ENCODE measurements at places on chromosomes 6 and 20.

DNA sequence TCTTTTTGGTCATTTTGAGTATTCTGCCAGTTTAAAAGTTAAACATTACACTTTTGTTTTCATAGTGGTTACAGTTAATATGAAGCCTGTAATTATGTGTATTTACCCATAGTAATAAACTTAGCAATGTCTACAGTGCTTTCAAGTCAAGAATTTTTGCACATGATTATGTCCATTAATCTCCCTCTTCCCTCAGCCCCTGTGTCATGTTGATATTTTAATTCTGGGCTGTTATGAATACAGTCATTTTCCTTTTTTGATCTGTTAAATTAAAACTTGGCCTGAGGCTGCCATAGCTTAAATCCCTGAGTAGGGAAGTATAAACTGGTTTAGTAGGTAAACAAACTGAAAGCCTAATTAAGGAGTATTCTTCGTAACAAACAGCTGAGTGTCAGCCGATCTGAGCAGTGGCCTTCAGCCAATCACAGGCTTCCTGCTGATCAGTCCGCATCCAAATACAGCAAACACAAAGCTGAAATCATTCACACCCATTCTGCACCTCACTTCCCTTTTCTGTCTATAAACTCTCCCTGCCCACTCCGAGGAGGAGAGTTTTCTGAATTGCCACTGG, 9.5 kb upstream of the SFT2D1 start:
- DNase-seq = no peak

- no peak for DNase-seq
Measured at GRCh38 chr20:51560550-51561307, 18.2 kb upstream of the NFATC2 start.

DNA sequence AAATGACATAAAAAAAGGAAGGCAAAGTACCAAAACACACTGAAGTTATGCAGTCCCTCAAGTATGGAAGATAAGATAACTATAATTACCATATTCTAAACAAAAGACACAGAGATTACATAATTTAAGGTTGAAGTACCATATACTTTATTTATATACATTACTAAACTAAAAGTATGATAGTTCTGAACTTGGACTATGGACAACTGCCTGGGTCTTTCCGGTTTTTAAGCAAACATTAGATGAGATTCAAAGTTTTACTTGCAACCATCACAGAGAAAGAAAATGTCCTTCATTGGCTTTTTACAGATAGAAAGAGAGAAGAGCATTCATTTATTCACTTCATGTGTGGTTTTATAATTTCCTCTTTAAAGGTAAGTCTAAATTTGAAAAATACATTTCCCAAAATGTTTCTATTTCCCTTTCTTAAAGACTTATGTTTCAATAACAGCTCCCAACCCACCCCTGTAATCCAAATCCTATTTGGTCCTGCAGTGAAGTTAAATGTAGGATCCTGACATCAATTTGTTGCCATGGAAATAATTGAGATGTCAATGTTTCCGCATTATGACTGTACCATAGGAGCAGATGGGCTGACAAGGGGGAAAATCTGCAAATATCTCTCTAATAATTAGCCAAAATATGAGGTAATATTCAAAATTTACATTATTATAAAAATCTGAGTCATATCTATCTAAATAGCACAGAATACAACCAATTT, 63.7 kb downstream of the PTPRK start:
- DNase-seq = no peak

DNA sequence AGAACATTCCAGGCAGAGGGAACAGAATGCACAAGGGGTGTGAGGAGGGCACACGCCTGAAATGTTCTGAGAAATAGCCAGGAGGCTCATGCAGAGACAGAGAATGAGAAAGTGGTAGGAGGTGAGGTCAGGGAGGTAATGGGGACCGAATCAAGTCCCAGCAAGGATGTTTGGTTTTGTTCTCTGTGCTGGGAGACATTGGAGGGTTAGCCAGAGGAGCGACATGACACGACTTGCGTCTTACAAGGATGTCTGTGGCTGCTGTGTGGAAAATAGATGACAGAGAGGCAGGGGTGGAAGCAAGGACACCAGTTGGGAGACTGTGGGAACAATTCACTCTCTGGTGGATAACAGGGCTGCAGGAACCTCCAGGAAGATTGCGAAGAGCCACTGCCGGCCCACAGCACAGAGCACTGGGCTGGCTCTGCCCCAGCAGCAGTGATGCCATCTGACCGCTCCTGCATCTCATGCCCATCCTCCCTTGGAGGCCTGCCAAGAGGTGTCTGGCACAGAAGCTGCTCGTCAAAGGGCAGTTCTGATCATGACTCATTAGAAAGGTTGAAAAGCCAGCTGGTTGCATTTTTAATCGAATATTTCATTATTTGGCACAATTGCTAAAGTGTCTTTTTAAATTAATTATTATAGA, 57.7 kb upstream of the CD83 start:
- no peak for DNase-seq

DNA sequence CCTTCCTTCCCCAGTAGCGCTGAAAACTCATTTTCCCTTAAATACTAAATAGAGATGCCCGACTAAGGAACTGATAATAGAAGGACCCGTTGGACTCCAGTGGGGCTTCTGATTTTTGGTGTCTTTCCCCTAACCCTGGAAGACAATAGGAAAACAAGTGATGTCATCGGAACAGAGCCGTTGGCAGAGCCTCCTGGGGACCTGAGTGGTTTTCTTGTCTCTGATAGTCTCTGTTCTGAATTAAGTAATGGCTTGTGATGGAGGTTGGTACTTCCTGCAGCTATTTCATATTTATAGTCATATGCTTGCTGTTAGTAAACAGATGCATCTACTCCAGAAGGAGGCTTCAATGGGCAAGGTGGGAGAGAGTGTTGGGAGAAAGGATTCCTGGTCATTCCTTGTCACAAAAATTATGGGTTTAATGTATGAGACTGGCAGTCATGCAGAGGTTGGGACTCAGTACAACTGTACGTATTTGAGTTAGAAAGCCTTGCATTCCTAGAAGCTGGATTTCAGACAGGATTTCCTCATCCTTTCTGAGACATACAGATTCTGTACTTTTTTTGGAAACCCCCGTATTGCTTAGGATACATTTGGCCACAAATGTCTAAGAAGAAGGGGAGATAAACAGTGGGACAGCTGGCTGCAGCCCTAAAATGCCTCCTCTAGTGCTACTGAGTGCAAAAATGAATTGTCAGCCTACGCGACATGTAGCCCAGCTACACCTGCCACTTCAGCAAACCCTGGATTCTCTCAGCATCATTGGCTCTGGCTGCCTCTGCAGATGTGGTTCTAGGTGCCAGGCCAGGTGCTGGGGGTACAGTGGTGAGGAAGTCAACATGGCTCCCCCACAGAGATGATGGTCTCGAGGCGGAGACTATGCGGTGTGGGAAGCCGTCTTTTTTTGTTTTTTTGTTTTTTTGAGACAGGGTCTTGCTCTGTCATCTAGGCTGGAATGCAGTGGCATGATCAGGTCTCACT, 38.1 kb downstream of the CDS2 start:
- no peak for DNase-seq

GRCh38 chr20:24651976-24652345, 182.5 kb downstream of the SYNDIG1 start:
- DNase-seq = no peak

GRCh38 chr6:6557886-6558285, 30.6 kb upstream of the LY86 start:
- DNase-seq = no peak

DNA sequence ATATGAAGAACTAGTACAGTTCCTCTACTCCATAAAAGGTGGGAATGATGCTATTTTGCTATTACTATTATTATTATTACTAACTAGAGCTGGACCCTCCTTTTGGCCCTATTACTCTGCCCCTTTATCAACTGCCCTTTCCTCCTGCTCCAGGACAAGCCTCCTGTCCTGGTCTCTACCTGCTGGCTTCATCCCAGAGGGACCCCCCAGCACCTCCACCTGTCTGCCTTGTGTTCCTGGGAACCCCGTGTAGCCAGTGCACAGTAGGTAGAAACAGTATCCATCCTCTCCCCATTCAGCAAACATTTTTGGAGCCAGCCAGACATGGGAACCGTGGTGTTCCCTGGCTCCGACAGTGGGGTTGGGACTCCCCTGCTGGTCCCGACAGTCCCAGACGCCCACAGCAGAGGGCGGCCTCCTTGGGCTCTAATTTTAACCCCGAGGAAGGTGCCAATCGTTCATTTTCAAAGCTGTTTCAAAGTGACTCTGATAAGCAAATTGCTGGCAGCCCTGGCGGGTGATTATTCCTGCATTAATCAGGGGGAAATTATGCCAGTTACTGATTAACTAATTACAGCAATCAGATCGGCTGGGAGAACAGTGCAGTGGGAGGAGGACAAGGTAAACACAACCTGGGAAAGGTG, 44.2 kb upstream of the MDGA1 start:
- peak; percentile 4 for DNase-seq

DNA sequence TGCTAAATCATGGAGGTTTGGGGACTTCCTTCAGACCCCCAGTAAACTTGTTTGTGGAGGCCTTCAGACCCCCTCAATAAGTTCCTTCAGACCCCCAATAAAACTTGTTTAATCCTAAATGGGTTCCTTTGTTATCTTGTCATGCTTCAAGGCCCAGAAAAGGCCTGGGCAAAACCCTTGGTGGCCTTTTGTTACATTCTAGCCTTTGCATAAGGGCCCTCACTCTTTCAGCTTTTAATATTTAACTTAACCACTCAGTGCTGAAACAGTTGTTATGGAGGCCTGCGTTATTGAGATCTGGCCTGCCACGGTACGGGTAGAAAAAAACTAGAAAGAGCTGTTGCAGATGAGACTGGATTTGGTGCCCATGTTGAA, 4.3 kb upstream of the DYNLRB1 start:
- no peak for DNase-seq

GRCh38 chr20:51392614-51393186, 149.8 kb downstream of the NFATC2 start:
- DNase-seq = no peak

DNA sequence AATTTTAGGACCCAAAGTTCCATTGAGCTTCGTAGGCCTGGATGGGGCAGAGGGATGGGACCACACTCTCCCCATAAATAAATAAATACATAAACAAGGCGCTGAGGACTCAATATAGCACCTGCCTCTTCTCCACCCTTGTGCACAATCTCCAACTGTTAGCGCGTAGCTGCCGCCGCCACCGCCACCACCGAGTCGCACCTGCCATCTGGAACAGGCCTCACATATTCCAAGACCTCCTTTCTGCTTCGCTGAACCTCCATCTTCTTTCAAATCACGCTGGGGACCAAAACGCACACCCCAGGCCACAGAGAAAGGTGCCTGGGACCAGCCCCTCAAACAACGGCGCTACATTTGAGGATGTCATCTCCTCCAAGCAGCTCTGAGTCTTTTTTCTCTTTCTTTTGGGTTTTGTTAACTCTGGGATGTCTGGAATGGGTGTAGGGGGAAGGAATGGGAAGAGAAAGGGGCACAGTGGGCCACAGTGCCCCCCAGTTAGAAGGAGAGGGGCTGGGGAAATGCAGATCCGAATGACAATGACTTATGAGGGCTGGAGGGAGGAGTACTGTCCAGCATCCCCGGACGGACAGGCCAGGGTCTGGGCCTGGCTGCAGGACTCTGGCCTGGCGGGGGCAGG, 49.7 kb downstream of the NOL4L start:
- DNase-seq = no peak

GRCh38 chr20:31721408-31722256, 1.0 kb downstream of the BCL2L1 start:
- DNase-seq = no peak

- no peak for DNase-seq
Measured at GRCh38 chr20:52150440-52151258, 40.9 kb downstream of the ZFP64 start.
